ENCODE measurements at places on chromosomes 2 and 18.

DNA sequence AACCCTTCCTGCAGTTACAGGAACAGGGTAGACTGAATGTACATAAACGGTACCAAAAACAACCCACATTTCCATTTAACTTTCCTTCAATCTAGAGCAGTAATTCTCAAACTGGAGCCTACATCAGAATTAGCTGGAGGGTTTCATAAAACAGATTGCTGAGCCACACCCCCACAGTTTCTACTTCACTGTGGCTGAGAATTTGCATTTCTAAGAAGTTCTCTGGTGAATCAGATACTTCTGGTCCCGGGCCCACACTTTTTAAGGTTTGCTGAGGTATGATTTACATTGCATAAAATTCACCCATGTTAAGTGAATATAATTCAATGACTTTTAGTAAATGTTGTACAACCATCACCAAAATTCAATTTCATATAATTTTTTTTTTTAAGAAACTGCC is 113.7 kb downstream of the SRBD1 start:
- no peak for DNase-seq

- DNase-seq, result no peak
These were observed 139.9 kb upstream of the FSHR start for GRCh38 chr2:49294225-49294624.

DNA sequence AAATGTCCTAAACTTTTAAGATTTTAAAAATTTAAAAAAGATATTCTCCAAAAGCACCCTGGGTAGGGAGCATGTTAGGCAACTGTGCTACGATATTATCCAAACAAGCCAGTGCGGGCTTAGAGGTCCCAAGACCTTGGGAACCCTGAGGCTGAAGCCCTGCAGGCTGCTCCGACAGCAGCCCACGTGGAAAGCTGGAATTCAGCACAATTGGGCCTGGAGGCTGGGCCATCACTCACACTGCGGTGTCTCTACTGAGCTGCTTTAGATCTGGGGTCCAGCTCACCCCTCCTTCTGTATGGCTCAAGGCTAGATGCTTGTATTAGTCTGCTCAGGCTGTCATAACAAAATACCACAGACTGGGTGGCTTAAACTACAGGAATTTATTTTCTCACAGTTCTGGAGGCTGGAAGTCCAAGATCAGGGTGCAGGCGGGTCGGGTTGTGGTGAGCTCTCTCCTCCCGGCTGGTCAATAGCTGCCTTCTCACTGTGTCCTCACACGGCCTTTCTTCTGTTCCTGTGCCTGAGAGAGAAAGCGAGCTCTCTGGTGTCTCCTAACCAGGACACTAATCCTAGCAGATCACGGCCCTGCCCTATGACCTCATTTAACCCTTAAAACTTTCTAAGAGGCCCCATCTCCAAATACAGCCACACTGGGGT is 42.5 kb downstream of the DPYSL5 start:
- DNase-seq, result no peak

DNA sequence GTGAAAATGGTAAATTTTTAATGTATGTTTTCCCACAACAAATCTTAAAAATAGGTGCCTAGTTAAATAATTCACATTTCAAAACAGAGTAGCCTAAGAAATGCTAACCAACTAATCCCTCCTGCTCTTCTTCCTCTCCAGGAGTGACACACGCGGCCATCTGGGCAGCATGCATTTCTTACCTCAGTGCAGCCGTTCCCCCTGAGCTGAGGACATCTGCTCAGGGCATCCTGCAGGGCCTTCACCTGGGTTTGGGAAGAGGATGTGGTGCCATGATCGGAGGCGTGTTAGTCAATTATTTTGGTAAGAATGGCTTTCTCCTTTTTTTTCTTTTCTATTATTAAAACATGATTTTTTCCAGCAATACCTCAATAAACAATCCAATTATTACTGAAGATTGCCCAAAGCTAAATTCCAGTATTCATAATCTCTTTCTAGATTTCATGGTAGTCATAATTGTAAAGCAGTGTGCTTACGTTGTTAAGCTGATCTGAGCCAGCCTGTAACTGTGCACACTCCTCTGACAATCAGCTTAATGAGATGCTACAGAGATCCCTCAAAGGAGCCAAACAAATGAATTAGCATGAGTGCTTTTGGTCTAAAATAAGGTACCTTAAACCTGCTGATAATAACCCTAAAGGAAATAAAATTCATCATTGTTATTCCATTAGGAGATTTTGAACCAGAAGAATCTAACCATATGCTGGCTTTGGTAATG is 45.8 kb downstream of the NEMP2 start:
- no peak for DNase-seq

Measured in progenitor cell of endocrine pancreas (in vitro differentiated cells).